Cortex of kidney (tissue), 1 donor: ENCODE measurements at places on chromosomes 16 and 17.

DNA sequence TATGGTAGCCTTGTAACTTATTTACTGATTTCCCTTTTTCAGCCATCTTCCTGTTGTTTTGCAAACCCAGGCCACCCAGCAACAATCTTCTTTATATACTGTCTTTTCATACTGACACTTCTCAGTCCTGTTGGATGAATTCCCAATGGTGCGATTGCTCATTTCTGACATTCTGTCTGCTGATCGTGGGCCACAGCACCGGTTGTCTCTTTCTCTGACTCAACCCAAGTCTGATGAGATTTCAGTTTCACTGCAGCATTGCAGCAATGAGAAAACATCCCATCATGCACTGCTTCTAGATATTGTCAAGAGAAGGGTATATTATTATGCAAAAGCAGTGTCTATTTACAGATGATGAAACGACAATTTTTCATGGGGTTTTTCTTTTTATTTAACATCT is 349.2 kb upstream of the HSBP1 start:
- no peak for DNase-seq

GRCh38 chr17:51407576-51407975 is 147.2 kb downstream of the UTP18 start:
- DNase-seq, result no peak

DNA sequence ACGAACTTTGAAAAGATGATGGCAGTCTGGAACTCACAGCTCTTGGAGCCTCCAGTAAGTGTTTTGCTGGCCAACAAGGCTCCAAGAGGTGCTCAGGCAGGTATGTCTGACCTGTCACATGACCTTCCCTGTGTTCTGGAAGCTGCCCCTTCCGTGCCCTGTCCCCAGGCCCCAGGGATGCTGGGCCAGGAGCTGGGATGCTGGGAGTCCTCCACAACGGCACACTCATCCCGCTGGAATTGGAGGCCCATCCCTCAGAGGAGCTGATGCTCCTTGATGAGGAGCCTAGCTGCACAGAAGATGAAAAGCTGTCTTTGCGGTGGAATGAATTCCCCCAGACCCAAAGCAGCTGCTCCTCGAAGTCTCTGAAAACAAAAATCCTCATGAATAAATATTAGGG is 47.8 kb downstream of the HOXB1 start:
- no peak for DNase-seq

DNA sequence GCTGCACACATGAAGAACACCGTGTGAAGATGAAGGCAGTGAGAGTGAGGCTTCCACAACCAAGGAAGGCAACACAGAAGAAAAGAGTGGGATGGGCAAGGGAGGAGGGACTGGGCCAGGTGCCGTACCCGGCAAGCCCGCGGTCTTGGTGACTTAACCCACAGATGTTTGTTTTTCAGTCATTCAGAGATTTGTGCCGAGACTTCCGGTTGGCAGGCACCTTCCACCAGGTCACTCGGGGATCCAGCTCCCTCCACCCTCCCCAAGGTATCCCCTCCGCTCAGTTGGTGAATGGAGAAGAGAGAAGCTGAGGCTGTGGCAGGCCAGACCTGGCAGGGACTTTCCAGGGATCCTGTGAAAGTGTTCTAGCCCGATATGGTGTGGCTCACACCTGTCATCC is 4.9 kb upstream of the KREMEN2 start:
- no peak for DNase-seq

GRCh38 chr17:78595135-78595810 is 18.1 kb upstream of the DNAH17 start:
- no peak for DNase-seq

DNA sequence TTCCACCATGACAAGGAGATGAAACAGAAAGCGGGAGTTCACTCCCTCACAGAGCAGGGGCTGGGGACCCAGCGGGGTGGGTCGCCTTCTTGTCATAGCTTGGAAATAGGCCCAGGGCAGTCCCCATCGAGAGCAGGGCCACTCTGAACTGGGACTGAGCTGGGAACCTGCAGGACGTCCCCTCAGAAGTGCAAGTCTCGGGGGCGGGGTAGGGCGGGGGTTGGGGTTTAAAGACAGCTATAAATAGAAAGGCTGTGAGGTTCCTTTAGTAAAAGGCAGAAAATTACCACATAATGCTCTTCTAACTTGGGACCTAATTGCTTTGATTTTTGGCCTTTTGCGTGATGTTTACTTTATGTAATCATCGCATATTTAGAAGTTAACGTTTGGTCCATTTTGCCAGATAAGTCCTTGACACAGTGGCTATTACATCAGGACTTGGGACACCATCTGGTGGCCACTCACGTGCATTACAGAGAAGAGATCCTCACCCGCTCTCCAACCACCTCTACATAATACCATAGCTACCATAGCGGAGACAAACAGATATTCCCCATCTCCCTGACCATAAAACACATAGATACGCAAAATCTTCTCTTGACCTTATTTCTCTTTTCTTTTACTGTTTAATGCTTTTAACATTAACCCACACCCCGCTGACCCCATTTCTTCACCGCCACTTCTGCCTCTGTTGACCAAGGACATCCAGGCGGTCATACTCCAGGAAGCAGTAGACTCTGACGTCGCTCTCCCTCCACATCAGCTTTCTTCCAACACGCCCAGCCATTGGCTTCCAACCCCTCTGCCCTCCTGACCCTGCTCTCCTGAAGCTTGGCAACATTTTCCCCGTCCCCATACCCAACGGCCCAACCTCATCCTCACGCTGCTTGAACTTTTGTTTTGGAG is 27.5 kb upstream of the PIK3R6 start:
- no peak for DNase-seq

- DNase-seq, result no peak
These were observed 4.7 kb upstream of the NLRC5 start for GRCh38 chr16:56984639-56985038.

DNA sequence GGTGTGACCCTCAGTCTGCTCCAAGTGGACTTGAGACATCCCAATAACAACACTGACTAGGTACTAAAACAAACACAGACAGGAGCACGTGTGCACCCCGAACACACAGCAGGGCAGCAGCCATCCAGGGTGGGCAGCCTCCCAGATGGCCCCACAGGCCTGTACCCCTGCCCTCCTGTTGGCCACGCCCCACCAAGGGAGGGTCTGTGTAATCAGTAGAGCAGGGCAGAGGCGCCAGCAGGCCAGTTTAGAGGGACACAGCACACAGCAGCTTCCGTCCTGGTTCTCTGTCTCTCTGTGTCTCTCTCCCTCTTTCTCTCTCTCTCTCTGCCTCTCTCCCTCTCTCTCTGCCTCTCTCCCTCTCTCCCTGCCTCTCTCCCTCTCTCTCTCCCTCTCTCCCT is 21.4 kb downstream of the ACTG1 start:
- no peak for DNase-seq

GRCh38 chr17:63646488-63646806 is 24.2 kb downstream of the MAP3K3 start:
- no peak for DNase-seq

DNA sequence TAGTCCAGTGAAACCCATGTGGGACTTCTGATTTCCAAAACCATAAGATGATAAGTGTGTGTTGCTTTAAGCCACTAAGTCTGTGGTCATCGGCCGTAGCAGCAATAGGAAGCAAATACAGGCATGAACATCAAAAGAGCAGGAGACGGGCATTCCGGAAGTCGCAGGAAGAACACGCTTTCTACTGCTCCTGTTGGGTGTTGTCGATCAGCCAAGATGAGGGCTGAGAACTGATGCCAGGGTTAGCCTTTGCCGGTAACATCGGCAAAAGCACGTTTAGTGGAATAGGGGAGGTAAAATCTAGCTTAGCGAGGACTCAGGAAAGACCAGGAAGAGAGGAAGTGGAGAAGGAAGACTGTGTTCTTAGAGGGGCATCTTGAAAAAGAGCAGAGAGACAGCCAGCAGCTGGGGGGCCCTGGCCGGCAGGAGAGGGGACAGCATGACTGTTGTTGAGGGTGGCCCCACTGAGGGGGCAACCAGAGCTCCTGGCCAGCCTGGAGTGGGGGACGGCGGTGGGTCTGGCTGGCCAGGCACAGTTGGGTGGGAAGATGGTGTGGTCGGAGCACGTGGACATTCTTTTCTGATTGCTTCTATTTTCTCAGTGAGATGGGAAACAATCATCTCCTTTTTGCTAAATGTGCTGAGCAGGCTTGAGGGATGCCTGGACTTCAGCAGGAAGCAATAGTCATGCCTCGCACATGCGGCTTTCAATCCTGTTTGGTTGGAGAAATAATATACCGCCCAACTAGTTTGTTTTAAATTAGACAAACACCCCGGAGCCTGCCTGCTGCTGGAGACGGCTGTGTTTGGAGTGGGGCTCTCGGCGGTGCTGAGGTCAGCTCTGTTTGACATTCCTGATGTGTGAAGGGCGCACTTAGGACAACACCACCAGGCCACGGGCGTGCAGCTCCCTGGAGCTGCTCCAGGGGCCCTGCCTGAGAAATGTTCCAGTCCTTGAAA is 109.9 kb downstream of the METRNL start:
- DNase-seq, result no peak

- no peak for DNase-seq
These were observed 149.9 kb downstream of the NPIPB5 start for GRCh38 chr16:22660441-22661160.

DNA sequence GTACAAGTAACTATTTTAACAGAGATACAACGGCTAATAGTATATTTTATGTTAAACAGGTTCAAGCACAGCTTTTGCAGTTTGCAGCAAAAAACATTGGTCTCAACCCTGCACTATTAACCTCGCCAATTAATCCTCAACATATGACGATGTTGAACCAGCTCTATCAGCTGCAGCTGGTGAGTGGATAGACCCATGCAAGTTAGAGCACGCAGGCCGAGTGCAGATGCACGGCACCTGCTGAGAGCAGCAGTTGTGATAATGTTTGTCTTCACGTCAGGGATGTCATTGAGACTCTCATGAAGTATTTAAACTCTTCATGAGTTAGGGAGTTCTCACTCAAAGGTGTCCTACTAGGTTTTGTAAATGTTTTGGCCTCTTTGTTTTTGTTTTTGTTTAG is 45.6 kb downstream of the TMC6 start:
- DNase-seq, result no peak

DNA sequence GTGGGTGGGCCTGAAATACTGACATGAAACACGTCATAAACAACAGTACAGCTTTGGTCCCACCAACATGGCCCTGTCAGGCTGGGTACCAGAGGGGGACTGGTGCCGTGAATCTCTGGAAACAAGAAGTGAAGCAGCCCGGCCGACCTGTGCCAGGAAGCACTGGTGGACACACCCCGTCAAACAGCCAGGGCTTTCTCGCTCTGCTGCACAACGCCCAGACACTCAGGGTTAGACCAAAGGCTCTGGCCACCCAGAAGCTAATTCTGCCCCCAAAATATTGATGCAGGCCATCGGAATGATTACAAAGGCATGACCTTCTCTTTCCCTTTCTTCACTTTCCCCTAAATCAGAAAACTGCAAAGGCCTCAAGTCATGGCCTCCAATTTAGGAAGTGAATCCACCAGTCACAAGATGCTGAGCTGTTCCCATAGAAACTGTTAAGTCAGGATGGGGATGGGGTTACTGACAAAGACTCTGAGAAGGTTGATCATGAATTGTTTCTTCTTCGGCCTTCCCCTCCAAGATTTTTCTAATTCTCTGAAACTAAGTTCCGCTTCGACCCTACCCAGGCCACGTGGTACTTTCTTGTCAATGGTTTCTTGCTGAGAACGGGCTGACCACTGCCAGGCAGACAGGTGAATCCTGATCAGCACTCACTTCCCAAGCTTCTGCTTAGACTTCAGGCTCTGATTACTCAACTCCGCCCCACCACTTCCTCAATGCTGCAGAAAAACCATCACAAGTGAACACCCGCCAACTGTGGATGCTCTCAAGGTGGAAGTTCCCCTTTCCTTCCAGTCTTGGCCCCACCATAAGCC is 6.7 kb downstream of the PITPNA start:
- no peak for DNase-seq

DNA sequence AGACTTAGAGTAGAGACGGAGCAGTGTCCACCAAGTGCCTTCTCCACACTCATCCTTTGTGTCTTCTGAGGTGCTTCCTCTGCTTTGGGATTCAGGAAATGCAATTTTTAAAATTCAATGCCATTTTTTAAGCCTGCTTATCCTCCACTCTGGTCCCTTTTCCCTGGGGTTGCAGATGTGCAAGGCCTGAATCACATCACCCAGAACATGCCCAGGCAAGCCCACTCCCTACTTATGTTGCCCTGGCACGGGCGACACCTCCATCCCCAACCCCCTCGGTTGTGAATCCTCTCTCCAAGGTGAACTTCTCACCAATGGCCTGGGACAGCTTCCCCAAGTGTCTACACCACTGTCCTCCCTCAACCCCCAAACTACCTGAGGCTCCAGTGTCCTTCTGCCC is 116.2 kb downstream of the C17orf67 start:
- DNase-seq, result no peak

DNA sequence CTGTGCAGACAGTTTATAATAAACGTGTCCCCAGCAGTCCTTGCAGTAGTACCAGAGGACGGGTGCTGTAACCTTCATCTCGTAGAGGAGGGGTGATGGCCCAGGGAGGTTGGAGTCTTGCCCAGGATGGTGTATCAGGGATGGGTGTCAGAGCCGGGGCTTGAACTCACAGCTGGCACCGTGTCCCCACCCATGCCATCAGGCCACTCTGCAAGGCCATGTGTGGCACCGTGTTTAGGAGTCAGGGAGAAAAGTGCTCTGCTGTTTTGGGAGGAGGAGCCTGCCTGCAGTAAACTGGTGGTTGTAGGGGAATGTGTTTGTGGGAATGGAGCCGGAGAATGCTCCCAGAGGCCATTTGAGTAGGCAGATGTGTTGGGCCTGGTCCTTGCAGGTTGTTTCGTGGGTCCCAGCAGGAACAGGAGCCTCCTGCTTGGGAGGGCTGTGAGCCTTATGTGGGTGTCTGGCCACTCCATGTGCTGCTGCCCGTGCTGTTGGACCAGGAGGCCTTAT is 1.7 kb downstream of the ADORA2B start:
- no peak for DNase-seq

DNA sequence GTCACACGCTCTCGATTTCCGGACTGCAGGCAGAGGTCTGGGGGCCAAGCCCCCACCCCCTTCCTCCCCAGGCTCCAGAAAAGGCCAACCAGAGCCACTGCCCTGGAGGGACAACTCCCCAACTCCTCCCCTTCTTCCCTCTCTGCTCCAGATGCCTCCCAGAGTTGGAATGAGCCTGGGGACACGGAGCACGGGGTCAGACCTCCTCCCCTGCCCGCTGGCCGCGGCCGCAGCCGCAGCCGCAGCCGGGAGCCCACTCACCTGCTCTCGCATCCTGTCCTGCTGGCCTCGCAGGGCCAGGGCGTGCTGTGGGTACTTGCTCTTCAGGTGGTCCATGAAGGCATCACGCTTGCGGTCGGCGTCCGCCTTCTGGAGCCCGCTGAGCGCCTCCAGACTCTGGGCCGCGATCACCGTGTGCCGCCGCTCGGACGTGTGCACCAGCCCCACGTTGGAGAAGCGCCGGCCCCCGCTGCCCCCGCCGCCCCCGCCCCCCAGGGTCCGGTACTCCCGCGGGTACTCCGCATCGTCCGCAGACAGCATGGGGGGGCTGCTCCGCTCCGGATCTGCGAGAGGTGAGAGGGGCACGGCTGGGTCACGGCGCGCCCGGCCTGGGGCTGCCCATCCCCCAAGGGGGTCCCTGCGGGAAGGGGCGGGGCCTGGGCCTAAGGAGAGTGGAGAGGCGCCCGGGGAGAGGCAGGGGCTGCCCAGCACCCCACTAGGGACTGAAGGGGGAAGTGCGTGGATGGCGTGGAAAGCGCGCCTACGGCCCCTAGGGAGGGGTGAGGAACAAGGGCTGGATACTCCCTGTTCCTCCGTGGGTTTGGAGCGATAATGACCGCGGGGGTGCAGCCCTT is 27.3 kb downstream of the SRCIN1 start:
- DNase-seq, result no peak

- no peak for DNase-seq
These were observed 14.8 kb upstream of the PVALEF start for GRCh38 chr17:81150377-81151077.

- no peak for DNase-seq
These were observed 30.0 kb downstream of the TBCD start for GRCh38 chr17:82781894-82782274.
